Nephron progenitor cell (in vitro differentiated cells): ENCODE measurements at places on chromosomes 7 and 10.

DNA sequence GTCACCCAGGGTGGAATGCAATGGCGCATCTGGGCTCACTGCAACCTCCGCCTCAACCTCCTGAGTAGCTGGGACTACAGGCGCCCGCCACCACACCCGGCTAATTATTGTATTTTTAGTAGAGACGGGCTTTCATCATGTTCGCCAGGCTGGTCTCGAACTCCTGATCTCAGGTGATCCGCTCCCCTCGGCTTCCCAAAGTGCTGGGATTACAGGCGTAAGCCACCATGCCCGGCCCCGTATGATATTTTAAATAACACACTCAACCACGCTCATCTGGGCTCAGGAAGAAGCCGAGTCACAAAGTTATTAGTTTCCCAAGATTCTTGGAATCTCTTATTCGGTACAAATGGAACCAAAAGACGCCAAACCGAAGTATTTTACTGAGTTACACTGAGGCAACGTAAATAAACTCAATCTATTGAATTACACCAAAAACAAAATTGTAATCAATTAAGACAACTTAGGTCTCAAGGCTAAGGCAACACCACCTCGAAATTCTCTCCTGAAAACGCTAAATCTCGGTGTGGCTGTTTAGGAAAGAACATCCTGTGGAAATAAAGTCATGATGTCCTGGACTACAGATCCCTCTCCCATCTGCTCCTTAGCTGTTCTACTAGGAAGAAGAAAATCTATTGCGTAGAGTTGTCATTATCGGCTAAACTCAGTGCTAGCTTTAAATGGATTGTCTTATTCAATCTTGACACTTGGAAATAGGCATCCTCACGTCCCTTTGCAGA is 910 bp downstream of the ARHGAP19 start:
- DNase-seq, result no peak

GRCh38 chr7:151754142-151754590 is 122.7 kb downstream of the PRKAG2 start:
- peak; percentile 84 for DNase-seq

- DNase-seq, result no peak
Observed at GRCh38 chr10:59382831-59383295, 20.5 kb upstream of the FAM13C start.

DNA sequence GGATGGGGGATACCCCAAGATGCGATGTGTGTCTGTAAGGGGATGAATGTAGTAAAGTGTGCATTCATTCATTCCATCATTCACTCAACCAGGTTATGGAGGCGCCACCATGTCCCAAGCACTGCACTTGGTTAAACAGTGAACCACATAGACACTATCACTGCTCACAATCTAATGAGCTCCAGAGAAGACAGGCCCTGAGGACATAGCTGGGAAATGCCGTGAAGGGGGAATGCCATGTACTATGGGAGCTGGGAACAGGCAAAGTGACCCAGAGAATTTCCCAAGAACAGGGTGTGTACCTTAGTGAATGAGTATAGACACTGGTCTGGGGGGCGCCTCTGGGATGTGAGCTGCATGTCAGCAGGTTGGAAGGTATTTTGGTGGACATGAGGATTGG is 44.5 kb upstream of the LBX1 start:
- no peak for DNase-seq

GRCh38 chr7:512541-513311 is 6.9 kb downstream of the PDGFA start:
- DNase-seq, result no peak
